ENCODE measurements at places on chromosomes 3 and 15. TPM values are rescaled to one million over a fixed set of nuclear protein-coding genes. Genes with fewer than 3 reads are reported as not detected.

The PGBD4 gene
- 2.4 TPM for total RNA-seq

The CD96 gene
- not detected for total RNA-seq

The GXYLT2 gene
- 25.8 TPM for total RNA-seq

The GOLGA6A gene
- not detected for total RNA-seq

The GPR149 gene
- 0.14 TPM for total RNA-seq

The PDZRN3 gene
- total RNA-seq, result 58.6 TPM

The RUBCN gene
- 26.7 TPM for total RNA-seq

The ADGRG7 gene
- 2.8 TPM for total RNA-seq

The DAZL gene
- total RNA-seq, result not detected

The ACTC1 gene
- 0.52 TPM for total RNA-seq

The ARGFX gene
- not detected for total RNA-seq

The ISL2 gene
- total RNA-seq, result 1.2 TPM

The SIN3A gene
- total RNA-seq, result 47.1 TPM

The CFAP100 gene
- 4.3 TPM for total RNA-seq

The ADCY5 gene
- total RNA-seq, result 9.1 TPM

The LRRC31 gene
- 1.4 TPM for total RNA-seq

The CTXN2 gene
- not detected for total RNA-seq

The ROBO2 gene
- total RNA-seq, result 22.7 TPM

The SLC7A14 gene
- total RNA-seq, result 13.5 TPM

The CASR gene
- total RNA-seq, result 4.4 TPM

The ZNF662 gene
- total RNA-seq, result not detected

The PDIA5 gene
- 28.5 TPM for total RNA-seq

The NDUFB4 gene
- 129 TPM for total RNA-seq

The SEMA5B gene
- total RNA-seq, result 12.8 TPM
